ENCODE measurements at places on chromosomes 2 and 18.

DNA sequence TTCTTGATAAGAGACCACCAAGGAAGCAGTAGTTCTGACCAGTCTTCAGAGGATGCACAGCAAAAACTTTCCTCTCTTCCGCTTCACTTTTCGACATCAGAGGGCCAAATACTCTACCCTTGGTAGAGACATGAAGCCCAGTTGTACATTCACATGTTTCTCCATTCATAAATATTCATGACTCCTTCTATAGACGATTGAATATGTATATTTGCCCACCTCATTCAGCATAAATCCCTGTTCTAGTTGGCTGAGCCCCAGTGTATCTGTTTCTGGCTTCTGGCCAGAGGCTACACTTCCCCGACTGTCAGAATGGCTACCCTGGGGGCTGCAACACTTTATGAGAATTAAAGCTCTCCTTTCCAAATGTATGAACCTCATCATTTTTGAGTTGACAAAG is 258.5 kb downstream of the ASXL3 start:
- no peak for DNase-seq

- no peak for DNase-seq
These were observed 28.9 kb downstream of the RAB31 start for GRCh38 chr18:9737006-9737405.

GRCh38 chr2:75560768-75561565 is at the start of gene EVA1A:
Gene EVA1A (minus strand): TSS chr2:75560939. CDS start chr2:75518140, 42,799 bp downstream.
- DNase-seq: no peak

GRCh38 chr18:55141318-55141717 is 182.1 kb upstream of the CCDC68 start:
- no peak for DNase-seq

DNA sequence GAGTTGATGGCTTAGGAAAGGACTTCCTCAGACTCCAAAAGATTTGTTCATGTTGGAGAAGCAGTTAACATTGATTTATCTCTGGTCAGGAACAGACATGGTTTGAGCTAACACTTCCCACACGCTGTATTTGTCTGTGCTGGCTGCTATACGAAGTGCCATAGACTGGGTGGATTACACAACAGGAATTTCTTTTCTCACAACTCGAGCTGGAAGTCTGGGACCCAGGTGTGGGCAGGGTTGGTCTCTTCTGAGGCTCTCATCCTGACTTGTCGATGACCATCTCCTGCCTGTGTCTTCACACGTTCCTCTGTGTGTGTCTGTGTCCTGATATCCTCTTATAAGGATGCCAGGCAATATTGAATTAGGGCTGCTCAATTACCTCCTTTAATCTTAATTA is 163.4 kb upstream of the BCL2L11 start:
- no peak for DNase-seq

- no peak for DNase-seq
These were observed 162.6 kb downstream of the FMNL2 start for GRCh38 chr2:152497481-152498052.

GRCh38 chr18:26526128-26526965 is 22.0 kb downstream of the KCTD1 start:
- DNase-seq: no peak

- DNase-seq: no peak
These were observed 14.1 kb downstream of the LIMS1 start for GRCh38 chr2:108548208-108549003.

DNA sequence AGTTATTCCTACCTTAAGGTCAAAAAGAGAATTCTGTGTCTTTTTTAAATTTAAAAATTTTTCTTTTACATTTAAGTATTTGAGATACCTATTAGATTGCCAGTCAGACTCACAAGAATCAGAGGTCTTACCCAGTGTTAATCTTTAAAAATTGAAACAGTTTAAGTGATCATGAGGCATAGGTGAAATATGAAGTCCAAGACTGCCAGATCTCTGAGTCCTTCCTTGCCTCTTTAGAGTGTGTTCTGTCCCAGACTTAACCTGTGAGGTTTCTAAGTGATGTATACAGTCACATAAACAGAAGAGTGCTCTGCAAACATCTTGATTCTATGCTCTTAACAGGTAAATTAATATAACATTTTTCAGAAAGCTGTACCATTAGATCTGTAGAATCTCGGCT is 40.6 kb downstream of the ACTR3 start:
- no peak for DNase-seq

Measured in T-cell (primary cell).